ENCODE measurements at places on chromosomes 3 and 15. TPM values are rescaled to one million over a fixed set of nuclear protein-coding genes. Genes with fewer than 3 reads are reported as not detected.

GRCh38 chr3:12409684-12410596 lies 74.3 kb upstream of the TSEN2 start:
- H3K4me1 ChIP-seq = no peaks in the 10 kb centered on the region
- no peak overlapping the region for H3K4me3 ChIP-seq
- H3K36me3 ChIP-seq = no peaks in the 10 kb centered on the region
- H3K27me3 ChIP-seq = no peaks in the 10 kb centered on the region
- DNase-seq = no peak

- H3K27ac ChIP-seq = no peak overlapping the region
- H3K4me3 ChIP-seq = no peak overlapping the region
- no peak for DNase-seq
- H3K4me1 ChIP-seq = no peaks in the 10 kb centered on the region
- no peaks in the 10 kb centered on the region for H3K27me3 ChIP-seq
- H3K36me3 ChIP-seq = no peaks in the 10 kb centered on the region
Observed at GRCh38 chr3:21672303-21672702, 78.7 kb downstream of the ZNF385D start.

GRCh38 chr3:61979638-61980037 lies 393.7 kb downstream of the FEZF2 start:
- no peaks in the 10 kb centered on the region for H3K4me1 ChIP-seq
- no peaks in the 10 kb centered on the region for H3K36me3 ChIP-seq
- H3K27ac ChIP-seq = no peak overlapping the region
- H3K4me3 ChIP-seq = no peak overlapping the region
- H3K27me3 ChIP-seq = no peaks in the 10 kb centered on the region

GRCh38 chr15:24948495-24948894 lies 6.3 kb upstream of the SNRPN start:
- peaks cover 9% of the 10 kb centered on the region for H3K27me3 ChIP-seq
- DNase-seq = no peak
- no peaks in the 10 kb centered on the region for H3K36me3 ChIP-seq
- no peak overlapping the region for H3K4me3 ChIP-seq
- H3K27ac ChIP-seq = no peak overlapping the region

- H3K27ac ChIP-seq = no peak overlapping the region
- H3K4me1 ChIP-seq = no peaks in the 10 kb centered on the region
- no peak overlapping the region for H3K4me3 ChIP-seq
- no peaks in the 10 kb centered on the region for H3K36me3 ChIP-seq
Observed at GRCh38 chr3:117217760-117218316, 508.3 kb downstream of the TUSC7 start.

The GOLGA8S gene
- not detected for polyA plus RNA-seq

The SCG5 gene
- not detected for polyA plus RNA-seq

All from immature natural killer cell (primary cell).